ENCODE measurements at places on chromosomes 6 and 20.

GRCh38 chr6:80331522-80331921, 225.1 kb downstream of the BCKDHB start:
- no peak for DNase-seq

GRCh38 chr6:52336919-52337561, 24.9 kb upstream of the PAQR8 start:
- no peak for DNase-seq

DNA sequence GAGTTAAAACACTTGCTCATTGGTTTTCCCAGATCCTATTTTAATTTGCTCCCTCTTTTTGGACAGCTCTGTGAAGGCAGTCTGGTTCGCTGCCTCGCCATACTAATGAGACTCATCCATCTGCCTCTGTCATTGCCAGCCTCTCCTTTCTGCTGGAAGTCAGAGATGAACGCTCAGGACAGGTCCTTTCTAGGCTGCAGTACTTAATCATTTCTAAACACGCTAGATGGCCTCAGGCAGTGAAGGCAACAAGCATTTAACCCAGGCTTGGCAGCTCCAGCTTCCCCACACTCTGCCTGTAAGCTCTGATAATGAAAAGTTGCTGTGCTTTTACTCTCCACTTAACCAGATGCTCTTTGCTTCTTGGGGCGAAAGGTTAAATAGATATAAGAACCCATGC, 286.7 kb upstream of the POU3F2 start:
- DNase-seq = no peak

- DNase-seq = no peak
These were observed 17.4 kb upstream of the MICB start for GRCh38 chr6:31480574-31480973.

- no peak for DNase-seq
These were observed 390.7 kb upstream of the POU3F2 start for GRCh38 chr6:98443633-98444032.

DNA sequence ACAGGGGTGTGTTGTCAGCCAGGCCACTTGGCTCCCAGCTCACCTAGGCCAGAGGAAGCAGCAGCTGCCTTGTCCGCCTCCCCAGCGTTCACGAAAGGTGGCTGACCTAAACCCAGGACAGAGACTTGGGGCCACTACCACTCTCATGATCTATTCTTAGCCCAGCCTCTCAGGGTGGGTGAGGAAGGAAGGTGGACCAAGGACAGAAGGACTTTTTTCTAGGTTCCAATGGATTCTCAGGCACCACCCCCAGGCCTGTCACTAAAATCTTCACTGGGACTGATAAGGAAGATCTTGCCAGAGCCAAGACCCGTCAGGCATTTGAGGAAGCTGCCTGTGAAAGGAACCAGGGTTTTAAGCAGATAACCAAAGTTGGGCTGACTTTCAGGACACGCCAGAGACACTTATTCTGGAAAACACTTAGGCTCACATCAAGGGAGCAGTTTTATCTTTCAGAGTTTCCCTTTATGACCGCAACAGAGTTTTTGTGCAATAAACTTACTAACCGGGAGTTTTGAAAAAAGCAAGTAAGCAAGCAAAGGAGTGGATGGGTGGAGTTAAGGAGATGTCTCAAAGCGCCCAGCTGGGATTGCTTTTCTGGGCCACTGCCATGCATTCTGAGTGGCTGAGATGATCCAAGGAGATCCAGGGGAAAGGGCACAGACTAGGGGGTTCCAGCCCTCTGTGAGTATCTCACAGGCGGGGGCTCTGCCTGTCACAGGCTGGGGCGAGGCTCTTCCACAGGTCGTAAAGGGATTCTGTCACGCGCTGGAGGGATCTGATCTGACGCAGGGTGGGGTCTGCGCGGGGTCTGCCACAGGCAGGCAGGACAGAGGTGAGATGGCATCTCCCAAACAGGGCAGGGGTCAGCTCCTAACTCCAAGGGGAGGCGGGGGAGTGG, 989 bp downstream of the FITM2 start:
- no peak for DNase-seq

DNA sequence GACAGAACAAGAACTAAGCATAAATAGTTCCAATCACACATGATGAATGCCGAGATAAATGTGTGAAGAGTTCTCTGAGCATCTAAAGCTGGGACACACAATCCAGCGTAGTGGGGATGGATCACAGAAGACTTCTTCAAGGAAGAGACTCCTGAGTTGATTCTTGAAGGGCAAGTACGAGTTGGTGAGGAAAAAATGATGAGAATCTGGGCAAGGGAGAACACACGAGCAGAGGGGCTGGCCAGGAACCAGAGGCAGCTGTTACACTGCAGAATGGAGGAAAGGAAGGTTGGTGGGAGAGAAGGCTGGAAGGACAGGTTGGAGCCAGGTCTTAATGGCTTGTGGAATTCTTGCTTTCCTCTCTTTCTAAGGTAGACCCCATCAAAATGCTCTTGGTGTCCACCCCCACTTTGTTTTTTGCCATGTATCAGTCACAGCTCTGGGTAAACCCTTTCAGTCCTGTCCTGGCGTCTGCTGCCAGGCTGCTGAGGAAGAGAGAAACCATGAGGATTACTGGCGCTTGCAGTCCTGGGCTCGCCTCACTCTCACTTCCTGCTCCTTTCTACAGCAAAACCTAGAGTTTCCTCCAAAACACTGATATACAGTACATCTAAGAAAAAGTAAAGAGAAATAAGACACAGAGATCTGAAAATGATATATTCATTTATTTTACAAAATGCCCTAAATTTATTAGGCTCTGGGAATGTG, 127.6 kb upstream of the FAM184A start:
- DNase-seq = no peak

DNA sequence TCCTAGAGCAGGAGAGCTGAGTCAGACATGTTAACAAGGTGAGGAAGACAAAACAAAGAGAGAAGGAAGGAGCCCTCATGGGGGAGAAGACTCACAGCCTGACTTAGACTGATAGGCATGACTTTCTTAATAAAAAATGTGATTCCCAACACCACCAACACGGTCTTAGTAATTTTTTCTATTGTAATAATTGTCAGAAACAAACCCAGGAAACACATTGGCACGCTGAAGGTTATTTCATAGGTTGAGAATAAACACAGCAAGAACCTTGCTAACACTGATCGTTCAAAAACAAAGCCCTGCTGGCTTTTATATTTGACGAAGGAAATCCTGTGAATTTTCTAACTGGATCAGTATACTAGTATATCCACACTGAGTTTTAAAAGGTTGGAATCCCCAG, 286.8 kb downstream of the HACE1 start:
- DNase-seq = no peak
